Urothelium cell line (cell line): ENCODE measurements at places on chromosomes 16 and 17.

GRCh38 chr16:22325598-22326368 is 28.6 kb downstream of the POLR3E start:
- no peak for DNase-seq

DNA sequence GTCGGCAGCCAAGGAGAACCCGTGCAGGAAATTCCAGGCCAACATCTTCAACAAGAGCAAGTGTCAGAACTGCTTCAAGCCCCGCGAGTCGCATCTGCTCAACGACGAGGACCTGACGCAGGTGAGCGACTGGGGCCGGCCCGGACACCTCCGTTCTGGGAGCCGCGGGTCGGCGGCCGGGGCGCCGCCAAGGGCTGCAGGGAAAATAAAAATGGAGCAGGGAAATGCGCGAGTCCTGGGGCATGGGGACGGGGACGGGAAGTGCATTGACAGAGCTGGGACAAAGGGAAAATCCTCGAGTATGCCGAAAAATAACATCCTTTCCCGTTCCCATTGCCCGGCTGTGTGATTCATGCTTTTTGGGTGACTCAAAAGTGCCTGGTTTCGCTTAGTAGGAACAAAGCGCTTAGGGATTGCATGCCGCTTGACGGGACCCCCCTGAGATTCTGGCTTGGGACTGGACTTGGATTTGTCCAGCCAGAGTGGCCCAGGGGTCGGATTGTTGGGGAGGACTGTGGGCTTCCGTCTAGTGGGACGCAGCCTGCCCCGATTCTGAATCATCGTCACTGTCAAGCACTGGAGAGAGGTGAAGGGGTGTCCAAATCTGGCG is 699 bp downstream of the MPRIP start:
- no peak for DNase-seq

DNA sequence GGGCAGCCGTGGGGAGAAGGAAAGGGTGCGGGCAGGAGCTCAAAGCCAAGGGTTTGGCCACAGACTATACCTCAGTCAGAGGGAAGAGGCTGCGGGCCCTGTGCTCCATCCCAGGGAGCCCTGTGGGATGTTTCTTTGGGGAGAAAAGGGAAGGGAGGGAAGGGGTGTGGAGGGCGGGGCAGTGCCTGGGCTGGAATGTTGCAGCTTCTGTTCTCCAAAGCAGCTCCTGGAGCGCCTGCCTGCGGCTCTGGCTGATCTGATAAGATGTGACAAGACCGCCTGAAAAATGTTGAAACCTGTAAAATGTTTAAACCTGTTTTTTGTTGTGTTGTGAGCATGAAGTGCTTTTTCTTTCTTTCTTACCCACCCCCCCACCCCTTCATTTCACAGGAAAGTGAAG is 32.8 kb downstream of the WNT3 start:
- DNase-seq = no peak

GRCh38 chr16:80071964-80072456 is 468.8 kb upstream of the DYNLRB2 start:
- DNase-seq = no peak

GRCh38 chr17:60161598-60162330 is 12.0 kb downstream of the CA4 start:
- DNase-seq = no peak

- no peak for DNase-seq
Measured at GRCh38 chr17:7882629-7883028, 6.0 kb upstream of the CHD3 start.

DNA sequence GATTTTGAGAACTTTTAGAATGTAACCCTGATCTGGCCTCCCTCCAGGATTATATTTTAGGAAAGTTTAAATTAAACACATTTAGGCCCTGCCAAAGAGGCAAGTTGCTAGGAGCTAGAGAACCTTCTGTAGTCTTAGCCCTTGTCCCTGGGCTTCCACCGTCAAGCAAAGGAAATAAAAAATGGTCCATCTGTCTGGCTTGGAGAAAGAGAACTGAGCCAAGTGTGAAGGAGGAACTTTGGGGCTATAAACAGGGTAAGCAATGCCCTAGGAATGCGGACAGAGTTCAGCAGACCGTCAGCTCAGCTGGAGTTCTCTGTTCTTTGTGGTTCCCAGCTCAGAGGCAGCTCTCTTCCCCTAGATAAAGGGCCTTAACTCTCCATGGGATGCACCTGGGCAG is 29.6 kb downstream of the RCVRN start:
- DNase-seq = peak; percentile 50

DNA sequence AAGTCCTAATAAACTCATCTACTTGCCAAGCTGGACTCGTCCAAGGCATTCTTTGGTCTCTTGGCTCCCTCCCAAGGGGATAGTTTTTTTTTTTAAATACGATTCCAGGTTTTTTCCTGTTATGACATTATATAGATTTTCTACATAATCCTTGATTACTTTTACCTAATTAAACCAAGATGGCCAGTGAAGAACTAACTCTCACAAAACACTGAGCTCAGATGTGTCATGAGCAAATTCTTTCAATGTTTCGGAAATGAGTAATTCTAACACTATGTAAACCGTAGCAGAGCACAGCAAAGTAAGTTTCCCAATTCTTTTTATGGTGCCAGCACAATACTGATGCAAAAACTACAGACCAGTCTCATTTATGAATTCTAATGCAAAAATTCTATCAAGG is 1.8 kb downstream of the ZNF23 start:
- DNase-seq = peak; percentile 36

GRCh38 chr17:9402590-9403199 is 172.9 kb downstream of the STX8 start:
- DNase-seq = no peak

GRCh38 chr16:23960081-23960885 is 124.5 kb downstream of the PRKCB start:
- DNase-seq = no peak

DNA sequence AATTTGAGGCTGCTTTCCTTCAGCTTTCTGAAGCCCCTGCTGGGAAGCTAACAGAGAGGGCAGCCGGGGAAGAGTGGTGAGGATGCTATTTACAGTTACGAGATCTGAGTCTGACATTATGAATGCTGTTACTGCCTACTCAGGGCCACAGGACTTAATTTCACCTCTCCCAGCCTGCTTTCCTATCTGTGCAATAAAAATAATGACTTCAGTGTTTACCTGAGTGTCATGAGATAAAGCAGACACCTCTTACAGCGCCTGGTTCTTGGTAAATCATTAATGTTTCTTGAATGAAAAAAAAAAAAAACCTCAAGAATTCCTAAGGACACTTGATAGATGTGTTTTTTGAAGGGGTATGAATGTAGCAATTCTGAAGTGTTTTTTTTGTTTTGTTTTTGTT is 24.2 kb upstream of the CPHXL start:
- no peak for DNase-seq

DNA sequence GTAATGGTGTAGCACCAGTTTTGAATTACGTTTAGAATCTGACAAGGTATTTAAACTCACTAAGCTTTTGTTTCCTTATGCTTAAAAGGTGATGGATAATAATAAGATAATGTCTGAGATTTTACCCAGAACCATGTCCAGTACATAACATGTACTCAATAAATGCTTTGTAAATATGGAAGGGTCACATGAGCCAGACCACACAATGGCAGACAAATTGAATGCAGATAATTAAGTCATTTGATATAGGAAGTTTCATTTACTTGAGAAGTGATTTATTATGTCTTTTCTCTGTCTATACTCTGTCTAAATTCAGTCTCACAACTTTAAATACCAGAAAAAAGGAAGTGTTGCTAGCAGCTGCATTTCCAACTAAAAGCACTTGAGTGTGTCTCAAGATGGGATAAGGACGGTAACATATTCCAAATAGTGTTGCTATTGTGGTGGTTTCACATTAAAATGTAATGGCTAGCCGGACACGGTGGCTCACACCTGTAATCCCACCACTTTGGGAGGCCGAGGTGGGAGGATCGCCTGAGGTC is 52.5 kb upstream of the DHX40 start:
- no peak for DNase-seq

GRCh38 chr17:79981090-79981489 is 54.6 kb downstream of the TBC1D16 start:
- no peak for DNase-seq

DNA sequence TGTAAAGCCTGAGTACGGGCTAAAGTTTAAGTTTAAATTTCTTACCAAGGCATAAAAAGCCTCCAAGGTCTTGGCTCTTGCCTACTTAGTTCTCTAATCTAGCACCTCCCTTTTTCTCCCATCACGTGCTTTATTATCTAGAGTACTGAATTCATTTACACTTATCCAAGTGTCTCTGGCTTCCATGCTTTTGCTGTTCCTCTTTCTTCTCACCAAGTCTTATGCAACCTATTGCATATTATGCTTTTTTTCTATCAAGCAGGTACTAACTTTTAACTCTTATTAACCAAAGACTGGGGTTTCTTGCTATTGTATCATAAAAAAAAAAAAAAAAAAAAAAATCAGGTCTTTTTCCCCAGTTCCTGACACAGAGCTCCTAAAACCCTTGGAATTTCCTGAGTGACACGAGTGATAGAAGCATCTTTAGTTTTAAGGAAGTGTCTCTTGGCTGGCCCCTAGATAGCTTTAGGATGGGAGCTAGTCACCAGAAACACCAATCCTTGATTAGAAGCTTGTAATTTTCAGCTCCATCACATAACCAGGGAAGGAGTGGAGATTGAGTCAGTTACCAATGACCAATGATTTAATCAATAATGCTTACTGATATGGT is 44.9 kb downstream of the SSH2 start:
- no peak for DNase-seq

- DNase-seq = no peak
Measured at GRCh38 chr17:36496018-36496789, 9.7 kb downstream of the ZNHIT3 start.

- no peak for DNase-seq
Measured at GRCh38 chr17:72182371-72182873, 61.6 kb downstream of the SOX9 start.

DNA sequence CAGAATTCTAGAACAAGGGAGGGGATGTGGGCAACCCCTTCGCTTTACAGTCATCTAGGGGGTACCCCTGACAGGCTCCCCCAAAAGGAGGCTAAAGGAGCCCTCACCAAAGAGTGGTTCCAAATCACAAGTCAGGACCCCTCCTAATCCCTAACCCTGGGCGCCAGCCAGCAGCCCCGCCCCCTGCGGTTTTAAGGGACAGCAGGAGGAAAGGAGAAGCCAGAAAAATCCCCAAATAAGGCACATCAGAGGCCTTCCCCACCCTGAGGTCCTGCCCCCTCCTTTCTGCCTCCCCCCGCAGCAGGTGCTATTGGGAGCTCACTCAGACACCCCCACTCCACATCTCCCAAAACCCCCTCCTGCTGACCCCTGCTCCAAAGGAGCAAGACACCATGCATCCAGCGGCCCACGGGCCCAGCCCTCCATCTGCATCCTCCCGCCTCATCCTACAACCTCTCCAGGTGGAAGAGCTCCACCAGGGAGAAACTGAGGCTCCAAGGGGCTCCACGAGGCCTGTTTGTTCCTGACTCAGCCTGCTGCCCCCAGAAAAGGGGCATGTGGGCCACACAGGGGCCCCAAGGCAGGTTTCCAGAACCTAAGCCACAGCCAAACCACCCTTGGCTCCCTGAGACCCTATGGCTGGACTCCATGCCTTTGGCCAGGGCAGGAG is 93.5 kb downstream of the GOSR1 start:
- DNase-seq = no peak

- DNase-seq = no peak
Measured at GRCh38 chr16:57690782-57691471, 3.7 kb upstream of the DRC7 start.

- peak; percentile 45 for DNase-seq
Measured at GRCh38 chr16:30609002-30609925, 925 bp downstream of the ZNF689 start.

GRCh38 chr17:70314506-70314905 is 145.2 kb downstream of the KCNJ2 start:
- DNase-seq = no peak

- DNase-seq = no peak
Measured at GRCh38 chr16:15604460-15605440, 38.2 kb downstream of the MARF1 start.

DNA sequence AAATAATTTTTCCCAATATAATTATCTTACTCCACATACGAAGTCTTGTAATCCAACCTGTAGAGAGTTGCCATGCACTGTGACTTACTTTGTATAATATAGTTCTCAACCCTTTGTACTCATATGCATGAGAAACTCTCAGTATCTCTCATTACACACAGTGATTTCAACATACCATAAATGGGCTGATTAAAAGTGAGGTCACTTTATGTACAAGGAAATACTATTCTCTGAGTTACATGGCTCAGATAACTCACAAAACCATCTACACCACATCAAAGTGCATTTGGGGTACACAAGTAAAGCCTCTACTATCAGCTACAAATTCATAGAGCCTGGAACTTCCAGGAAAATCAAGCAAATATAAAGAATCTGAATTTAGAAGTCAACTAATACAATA is 27.9 kb downstream of the SLFN12 start:
- DNase-seq = no peak

DNA sequence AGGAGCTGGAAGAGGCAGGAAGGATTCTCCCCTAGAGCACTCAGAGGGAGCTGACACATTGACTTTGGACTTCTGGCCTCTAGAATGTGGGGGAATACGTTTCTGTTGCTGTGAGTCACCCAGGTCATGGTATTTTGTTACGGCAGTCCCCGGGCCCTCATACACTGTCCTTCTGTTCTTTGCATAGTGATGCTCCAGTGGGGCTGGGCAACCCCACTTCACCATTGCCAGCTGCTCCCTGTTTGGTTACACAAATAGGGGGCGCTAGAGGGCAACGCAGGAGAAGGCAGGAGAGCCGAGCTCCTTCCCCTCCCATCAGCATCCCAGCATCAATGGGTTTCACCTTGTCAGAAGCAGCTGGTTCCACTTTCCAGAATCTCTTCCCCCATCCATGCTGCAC is 257.7 kb upstream of the FOXF1 start:
- DNase-seq = no peak
